GM12891 (cell line): ENCODE measurements at places on chromosomes 13 and 19.

GRCh38 chr13:41976476-41976875 lies 15.6 kb upstream of the VWA8 start:
- DNase-seq: no peak

DNA sequence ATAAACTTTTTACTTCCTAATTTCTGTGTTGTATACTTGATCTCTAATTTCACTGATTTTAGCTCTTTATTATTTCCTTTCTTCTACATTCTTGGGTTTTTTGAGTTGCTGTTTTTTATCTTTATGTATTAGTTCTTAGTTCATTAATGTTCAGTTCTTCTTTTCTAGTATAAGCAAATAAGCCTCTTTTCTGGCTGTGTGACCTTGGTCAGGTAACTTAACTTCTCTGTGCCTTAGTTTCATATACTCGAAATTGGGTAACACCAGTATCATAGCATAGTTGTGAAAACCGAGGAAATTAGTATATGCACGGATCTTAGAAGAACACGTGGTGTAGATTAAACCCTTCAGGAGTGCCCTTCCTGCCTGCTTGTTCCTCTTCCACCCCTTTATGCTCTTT lies 130.2 kb upstream of the C1QTNF9B start:
- no peak for DNase-seq

DNA sequence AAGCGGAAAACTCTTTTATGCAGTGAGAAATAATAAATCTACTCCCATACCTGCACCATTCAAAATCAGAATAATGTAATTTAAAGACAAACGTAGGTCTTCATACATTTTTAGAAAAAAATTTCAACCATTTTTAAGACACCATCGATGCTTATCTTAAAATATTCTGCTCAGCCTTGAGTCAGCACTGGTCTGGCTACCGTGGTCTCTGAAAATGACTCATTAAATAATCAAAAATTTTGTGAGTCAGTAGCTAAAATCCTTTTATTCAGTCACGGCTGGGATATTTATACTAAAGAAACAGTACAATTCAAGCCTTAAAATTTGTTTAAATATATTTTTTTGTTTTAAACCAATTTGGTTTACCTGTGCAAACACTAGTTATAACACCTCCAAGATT lies 2862.8 kb upstream of the PCDH20 start:
- no peak for DNase-seq

- peak; percentile 29 for DNase-seq
Measured at GRCh38 chr19:13430790-13431582, 75.3 kb downstream of the CACNA1A start.

DNA sequence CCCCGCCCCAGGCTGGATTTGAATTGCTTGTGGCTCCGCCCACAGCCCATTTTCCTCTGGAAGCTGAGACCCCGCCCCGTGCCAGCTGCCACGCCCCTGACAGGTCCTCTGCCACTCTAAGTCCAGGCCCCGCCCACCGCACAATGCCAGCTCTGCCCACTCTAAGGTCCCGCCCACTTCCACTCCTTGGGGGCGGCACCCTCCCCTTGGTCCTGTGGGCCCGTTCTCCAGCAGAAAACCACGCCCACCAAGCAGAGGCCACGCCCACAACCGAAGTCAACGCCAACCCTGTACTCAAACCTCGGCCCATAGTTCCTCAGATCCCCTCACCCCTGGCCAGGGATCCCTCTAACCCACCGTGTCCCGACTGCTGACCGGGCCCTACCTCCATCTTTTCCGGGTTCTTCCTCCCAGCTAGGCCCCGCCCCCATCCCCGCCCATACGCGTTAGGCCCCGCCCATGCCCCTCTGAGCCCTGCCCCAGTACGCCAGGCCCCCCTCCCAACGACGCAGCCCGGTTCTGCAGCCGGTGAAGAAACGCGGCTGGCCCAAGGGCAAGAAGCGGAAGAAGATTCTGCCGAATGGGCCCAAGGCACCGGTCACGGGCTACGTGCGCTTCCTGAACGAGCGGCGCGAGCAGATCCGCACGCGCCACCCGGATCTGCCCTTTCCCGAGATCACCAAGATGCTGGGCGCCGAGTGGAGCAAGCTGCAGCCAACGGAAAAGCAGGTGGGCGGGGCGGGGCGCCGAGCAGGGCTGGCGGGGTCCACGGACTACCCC lies 1.3 kb downstream of the HMG20B start:
- peak; percentile 87 for DNase-seq
